ENCODE measurements at places on chromosomes 5 and 9.

GRCh38 chr9:33823801-33824200 is 6.8 kb downstream of the UBE2R2 start:
- DNase-seq: no peak

DNA sequence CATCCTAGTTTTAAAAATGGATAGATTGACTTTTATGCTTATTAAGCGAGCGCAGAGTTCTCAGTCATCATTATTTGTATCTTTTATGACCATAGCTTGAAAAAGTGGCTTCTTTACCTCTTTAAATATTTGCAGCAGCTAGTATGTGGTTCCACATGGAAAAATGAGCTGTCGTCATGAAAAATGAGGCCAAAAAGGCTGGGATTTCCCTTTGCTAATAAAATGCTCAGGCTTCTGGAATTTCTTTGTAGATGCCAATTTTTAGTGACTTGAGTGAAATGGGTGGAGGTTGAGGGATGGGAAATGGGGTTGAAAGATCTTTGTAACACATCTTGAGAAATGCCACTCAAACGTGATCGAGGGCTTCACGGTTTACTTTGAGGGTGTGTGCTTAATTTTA is 35.2 kb downstream of the RAI14 start:
- no peak for DNase-seq

DNA sequence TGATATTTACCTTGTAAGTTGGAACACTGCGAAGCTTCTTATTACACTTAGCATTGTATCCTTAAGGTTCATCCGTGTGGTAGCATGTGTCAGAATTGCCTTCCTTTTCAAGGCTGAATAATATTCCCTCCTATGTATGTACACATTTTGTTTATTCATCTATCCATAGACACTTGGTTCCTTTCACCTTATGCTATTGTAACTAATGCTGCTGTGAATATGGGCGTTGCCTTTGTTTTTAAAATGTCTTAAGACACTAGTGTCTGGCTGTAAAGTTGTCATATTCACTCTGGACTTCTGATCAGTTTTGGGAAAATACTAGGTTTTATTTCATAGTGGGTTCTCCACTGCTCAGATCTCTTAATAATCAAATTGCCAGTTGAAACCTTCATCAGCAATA is 383.3 kb upstream of the PRR16 start:
- DNase-seq: no peak

- no peak for DNase-seq
These were observed 32.6 kb downstream of the CDKN2A start for GRCh38 chr9:21961569-21961968.

- no peak for DNase-seq
These were observed 240.7 kb downstream of the CSNK1G3 start for GRCh38 chr5:123752552-123753179.

- no peak for DNase-seq
These were observed 310.5 kb downstream of the CETN3 start for GRCh38 chr5:90099099-90099498.

GRCh38 chr5:149207831-149208230 is 63.8 kb upstream of the AFAP1L1 start:
- DNase-seq: no peak

- no peak for DNase-seq
These were observed 115.5 kb downstream of the COL23A1 start for GRCh38 chr5:178474562-178475184.

- no peak for DNase-seq
These were observed 88.4 kb upstream of the GRAMD2B start for GRCh38 chr5:126334760-126335159.

- no peak for DNase-seq
These were observed 1967.0 kb upstream of the CDH9 start for GRCh38 chr5:29005386-29005785.

DNA sequence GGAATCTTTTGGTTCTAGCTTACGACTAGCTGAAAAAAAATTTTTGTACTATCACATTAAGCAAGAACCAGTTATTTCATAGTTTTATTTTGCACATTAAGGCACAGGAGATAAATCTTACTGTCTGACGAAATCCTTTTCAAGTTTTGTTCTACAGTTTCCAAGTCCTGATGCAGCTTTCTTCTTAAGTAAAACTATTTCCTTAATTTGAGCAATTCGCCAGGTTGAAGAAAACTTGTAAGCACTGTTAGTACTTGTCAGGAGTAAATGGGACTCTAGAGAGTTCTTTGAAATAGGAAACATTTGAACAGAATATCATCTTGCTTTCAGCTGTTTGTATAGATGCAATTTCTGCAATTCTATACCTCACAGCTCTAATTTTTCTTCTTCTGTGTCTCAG is 318.8 kb upstream of the ELAVL2 start:
- DNase-seq: no peak

DNA sequence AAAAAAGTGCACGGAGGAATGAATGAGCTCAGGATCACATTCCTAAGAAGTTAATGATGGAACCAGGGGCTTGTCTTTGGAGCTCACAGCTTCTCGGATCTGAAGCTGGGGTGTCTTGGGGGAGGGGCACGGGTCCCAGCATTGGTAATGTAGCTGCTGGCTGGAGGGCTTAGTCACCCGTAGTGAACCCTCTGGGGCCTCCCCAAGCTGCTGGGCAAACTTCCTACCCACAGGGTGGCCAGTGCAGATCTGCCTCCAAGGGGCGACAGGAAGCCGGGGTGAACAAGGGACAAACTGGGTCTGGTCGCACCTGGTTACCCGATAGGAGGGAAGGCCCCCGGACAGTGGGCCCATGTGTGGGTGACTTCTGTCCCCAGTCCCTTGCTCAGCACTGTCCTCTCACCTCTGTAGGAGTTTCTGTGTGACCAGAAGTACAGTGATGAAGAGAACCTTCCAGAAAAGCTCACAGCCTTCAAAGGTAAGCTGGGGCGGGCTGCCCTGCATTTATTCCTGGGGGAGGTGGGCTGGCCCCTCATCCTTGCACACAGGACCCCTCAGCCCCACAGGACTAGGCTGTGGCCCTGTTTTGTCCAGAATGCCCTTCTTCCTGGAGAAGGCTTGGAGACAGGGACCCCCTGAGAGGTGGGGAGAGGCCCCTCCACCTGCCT is 14.1 kb upstream of the NUP214 start:
- DNase-seq: no peak

- DNase-seq: no peak
These were observed 536 bp downstream of the PCDHAC1 start for GRCh38 chr5:140926443-140927227.

DNA sequence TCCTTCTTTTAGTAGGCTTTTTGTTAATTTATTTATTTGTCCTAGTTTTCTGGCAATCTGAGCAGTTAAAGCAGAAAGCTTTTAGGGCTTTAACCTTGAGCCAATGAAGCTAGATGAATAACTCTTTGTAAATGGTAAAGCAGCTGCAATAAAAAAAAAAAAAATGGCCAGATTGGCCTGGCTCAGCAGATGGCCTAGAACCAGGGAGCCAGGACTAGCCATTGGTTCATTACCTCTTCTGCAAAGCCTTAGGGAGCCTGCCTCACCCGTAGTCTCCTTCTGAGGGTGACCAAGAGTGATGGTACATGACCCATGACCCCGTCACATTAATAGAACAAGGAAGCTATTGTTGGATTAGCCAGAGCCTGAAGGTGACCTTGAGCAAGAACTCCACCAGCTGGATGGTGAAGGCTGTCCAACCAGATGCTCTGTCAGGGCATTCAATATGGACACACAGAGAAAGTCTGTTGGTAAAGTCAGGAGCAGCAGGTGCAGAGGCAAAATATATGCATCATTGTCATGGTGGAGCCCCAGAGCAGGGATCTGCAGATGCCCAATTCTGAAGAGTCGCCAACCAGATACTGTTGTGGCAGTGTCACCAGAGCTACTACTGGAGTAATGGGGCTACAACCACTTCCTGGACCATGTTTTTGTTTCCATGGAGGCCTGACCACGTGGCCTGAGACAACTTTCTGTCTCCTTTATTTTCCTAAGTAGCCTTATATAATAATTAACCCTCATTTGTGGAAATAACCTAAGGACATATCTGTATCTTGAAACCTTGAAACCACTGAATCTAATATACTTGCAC is 100.7 kb downstream of the MTX3 start:
- DNase-seq: no peak

DNA sequence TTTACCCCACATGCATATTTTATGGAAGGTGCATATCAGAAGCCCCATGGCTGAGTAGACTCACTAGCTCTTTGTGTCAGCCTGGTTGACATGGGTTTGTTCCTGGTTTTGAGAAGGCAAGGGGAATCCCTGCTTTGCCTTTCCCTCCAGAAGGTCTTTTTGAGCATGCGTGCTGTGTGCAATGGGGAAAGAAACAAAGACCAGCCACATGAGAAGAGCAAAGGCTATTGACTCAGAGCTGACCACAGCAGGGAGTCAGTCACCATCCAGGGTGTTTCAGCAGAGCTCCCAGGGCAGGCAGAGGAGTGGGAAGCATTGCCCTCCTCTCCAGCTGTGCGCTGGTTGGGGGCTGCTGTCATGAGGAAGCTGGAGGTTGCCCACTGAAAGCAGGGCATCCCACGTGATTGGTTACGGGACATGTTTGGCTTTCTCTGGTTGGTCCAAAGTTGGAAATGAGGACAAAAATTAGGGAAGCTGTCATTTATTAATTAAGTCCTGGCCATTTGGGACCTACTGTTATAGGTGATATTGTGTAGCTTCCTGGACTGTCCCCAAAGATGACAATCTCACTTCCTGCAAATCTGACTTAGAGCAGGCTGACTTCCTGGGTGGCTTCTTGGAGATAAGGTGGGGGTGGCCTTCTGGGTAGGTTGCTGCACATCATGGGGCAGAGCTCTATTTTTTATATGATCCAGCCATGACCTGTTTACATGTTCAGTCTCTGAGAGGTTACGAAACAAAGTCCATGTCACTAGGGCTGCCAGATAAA is 48.9 kb upstream of the TDRD7 start:
- DNase-seq: peak; percentile 87

GRCh38 chr5:181211208-181211607 is 6.2 kb upstream of the TRIM7 start:
- no peak for DNase-seq

- DNase-seq: no peak
These were observed 317.9 kb upstream of the MPDZ start for GRCh38 chr9:13597427-13597826.

DNA sequence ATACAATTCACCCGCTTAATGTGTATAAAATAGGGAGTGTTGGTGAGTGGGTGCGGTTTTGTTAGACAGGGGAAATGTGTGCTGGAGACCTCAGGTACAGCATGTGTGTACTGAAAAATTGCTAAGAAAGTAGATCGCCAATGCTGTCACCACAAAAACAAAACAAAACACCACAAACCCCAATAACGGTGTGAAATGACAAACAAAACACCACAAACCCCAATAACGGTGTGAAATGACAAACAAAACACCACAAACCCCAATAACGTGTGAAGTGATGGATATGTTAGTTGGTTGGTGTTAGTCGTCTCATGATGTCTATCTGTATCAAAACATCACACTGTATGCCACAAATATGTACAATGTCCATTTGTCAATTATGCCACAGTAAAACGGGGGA is 14.2 kb upstream of the GFPT2 start:
- no peak for DNase-seq

- DNase-seq: no peak
These were observed 257.6 kb downstream of the TAF11L14 start for GRCh38 chr5:17891881-17892280.

GRCh38 chr9:96089452-96090085 is 212.4 kb downstream of the HSD17B3 start:
- no peak for DNase-seq

GRCh38 chr9:133640580-133641395 is 4.6 kb downstream of the DBH start:
- no peak for DNase-seq

DNA sequence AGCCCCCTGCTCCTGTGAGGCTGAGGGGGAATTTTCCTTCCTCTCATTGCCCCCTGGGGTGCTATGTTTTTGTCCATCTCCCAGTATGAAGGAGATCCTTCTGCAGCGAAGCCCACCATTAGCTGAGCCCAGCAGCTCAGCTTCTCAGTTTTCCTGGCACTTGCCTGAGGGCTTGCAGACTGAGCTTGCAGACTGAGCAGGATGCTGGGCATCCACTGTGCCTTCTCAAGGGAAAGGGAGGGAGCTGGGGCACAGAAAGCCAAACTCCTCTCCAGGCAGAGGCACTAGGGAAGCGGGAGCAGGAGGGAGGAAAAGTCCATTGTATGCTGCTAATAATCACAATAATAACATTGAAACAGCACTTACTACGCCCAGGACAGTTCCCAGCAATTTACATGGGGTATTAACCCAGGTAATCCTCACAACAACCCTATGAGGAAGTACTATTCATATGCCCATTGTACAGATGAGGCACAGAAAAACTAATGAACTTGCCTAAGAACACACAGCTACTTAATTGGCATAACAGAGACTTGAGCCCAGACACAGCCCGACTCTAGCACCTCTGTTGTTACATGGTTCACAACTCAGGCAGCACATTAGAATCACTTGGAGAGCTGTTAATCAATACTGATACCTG is 86.9 kb upstream of the SSBP2 start:
- no peak for DNase-seq

DNA sequence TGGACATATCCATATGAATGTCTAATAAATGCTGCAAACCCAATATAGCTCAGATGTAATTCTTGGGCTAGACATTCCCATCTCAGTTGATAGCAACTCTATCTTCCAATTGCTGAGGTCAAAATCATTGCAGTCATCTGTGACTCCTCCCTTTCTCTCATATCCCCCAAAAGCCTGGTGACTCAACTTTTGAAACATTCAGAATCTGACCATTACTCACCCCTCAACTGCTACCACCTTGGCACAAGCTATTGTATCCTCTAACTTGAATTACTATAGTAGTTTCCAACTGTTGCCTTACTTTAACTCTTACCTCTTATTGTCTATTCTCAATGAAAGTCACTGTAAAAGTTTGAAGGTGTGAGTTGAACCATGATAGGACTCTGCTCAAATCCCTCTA is 600.1 kb upstream of the RGMB start:
- no peak for DNase-seq

GRCh38 chr9:99000476-99001395 is 57.0 kb downstream of the COL15A1 start:
- DNase-seq: peak; percentile 89
